ENCODE measurements at places on chromosomes 2 and 18.
A peak's percentile ranks its signal among the peaks of the same experiment; 100 is the strongest.

DNA sequence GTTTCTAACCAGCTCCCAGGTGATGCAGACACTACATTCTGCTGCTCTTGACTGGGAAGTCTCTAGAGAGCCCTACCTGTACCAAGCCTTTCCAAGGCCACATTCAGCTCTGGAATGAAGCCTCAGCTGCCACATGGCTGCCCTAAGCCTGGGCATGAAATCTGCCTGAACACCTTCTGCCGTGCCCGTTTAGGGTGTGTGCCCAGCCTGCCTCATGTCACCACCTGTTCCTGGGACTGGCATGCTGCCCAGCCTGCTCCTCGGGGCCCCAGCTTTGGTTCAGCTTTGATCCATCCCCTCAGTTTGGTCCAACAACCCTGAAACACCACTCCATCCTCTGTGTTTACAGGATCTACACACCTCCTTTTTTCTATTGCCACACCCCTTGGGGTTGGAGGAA lies 210.9 kb downstream of the L3MBTL4 start:
- no peak for DNase-seq

- no peak for DNase-seq
These were observed 45.5 kb upstream of the MSH2 start for GRCh38 chr2:47357483-47357882.

GRCh38 chr2:130336877-130337734 lies 5.6 kb upstream of the IMP4 start:
- peak; percentile 71 for DNase-seq

- no peak for DNase-seq
These were observed 184.8 kb upstream of the SP5 start for GRCh38 chr2:170530284-170530745.

DNA sequence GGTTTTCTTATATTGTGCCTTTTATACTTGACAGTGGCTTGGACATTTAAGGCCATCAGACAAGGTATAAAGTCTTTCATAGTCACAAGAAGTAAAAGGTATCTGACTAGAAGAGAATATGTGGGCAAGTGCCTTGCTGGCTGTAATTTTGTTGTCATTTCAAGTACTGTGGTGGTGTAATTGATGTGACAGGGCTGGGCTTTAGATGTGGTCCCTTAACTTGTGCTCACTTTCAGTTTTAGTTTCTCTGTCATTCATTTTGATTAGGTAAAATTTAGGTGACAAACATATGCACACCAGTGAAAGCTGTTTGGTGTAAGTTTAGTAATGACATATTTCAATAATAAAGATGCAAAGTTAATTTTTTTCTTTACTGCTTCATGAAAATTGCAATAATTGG lies 31.2 kb upstream of the TBR1 start:
- no peak for DNase-seq

DNA sequence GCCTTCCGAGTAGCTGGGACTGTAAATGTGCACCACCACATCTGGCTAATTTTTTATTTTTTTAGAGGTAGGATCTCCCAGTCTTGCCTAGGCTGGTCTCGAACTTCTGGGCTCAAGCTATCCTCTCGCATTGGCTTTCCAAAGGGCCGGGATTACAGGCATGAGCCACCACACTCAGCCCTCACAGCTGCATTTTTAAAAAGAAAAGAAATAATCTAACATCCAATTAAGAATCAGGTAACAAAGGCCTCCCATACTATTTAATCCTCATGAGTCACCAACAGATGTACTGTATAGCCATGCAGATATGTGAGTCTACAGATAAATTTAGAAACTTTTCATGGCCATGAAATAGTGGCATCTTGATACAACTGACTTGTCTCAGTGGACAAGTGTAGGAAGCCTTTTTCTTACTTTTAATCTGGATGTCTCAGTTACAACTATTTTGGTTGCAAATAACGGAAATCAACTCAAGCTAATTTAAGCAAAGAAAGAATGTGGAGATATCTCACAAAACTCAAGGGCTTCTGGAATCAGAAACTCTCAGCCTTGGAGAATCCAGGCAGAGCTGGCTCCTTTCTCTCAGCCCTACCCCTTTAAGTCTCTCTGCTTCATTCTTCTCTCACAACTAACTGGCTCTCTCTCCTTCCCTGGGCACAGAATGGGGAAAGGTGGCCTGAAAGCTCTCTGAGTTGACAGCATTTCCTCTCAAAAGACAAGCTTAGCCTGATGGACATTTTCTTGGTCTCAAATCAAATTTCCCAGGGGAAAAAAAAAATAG lies 12.8 kb upstream of the PPM1B start:
- no peak for DNase-seq

DNA sequence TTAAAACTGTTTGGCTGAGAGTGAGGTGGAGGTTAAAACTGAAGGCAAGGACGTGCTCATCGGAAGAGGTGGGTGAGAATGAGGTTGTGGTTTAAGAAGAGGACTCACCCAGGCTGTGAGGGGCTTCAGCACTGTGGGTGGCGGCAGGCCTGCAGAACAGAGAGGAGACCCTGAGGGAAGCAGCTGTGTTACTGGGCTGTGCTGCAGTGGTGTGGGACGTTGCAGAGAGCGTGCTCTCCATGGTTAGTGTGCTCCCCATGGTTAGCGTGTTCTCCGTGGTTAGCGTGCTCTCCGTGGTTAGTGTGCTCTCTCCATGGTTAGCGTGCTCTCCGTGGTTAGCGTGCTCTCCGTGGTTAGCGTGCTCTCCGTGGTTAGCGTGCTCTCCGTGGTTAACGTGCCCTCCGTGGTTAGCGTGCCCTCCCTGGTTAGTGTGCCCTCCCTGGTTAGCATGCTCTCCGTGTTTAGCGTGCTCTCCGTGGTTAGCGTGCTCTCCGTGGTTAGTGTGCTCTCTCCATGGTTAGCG lies 68.5 kb upstream of the NFATC1 start:
- no peak for DNase-seq

GRCh38 chr2:222576171-222577081 lies 79.5 kb downstream of the FARSB start:
- no peak for DNase-seq

GRCh38 chr18:8972116-8972515 lies 130.4 kb upstream of the NDUFV2 start:
- DNase-seq = no peak

DNA sequence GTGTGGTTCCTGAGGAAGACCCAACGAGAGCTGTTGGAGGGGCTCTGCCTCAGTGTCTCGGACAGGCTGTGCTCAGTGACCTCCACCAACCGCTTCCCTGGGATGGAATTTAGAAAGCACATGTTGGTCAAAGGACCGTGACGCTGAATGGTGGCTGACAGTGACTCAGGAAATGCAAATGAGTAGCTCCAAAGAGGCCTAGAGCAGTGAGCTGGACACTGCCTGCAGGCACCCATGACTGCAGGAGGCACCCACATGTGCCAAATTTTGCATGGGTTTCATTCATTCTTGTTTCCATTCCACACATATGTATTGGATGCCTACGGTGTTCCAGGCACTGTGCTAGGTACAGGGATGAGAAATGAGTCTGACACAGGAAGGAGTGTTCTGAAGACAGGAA lies 46.4 kb downstream of the ACKR3 start:
- no peak for DNase-seq

DNA sequence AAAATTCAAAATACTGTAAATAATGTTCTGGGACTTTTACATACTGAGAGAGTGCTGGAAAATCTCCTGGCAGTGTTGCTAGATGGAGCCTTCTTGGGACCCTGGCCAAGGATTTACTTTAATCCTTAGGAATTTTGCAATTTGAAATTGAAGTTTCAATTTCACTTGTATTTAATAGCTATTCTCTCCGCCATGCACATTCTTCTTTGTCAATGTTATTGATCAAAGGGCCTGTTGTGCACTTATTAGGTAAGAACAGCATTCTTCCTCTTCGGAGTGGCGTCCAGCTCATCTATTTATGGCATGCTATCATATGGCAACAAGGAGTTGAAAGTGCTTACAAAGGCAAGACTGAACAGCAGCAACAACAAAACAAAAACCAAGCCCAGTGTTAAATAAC lies 40.1 kb upstream of the SOS1 start:
- no peak for DNase-seq

DNA sequence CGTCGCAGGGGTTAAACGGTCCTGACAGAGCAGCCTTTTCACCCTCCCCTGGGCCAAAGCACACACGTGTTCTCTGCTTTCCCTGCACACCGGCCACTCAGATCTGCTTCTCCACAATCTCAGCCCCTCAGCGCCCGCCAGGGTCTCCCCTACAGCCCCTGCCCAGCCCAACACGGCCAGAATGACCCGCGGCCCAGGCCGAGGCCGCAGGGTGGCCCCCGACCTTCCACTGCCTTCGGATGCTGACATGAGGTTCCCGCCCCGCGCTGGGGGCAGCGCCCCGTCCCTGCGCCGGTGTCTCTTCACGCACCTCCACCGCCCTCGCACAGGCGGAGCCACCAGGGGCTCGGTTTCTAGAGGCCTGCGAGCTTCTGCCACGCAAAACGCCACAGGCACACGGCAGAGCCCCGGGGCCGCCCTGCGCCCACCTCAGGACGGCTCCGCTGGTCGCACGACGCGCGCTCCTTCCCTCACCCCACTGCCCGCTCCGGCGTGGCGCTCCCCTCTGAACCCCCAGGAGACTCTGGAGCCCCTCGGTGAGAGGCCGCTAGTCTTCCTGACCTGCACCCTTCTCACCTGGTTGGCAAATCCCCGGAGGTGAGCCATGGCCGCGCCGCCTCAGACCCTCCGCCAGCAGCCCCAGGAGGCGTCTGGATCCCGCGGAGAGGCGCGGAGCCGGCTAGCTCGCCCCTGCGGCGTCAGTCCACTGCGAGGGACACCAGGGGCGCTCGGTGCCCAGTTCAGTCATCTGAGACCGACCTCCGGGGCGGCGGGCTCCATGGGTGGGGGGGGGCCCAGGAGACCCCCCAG lies 749 bp downstream of the STK25 start:
- DNase-seq = no peak

- DNase-seq = no peak
These were observed 891.8 kb downstream of the DSC3 start for GRCh38 chr18:30150586-30151250.

DNA sequence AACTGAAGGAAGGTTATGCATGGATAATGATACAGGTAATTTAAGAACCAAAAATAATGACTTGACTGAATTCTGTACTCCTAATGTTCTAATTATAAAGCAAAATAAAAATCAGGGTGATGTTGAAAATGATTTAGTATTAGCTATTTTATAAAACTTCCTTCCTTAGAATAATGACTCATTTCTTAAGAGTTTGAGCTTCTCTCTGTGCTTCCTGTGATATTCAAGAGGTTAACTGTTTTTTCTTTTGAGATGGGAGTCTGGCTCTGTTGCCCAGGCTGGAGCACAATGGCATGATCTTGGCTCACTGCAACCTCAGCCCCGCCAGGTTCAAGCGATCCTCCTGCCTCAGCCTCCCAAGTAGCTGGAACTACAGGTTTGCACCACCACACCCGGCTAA lies 14.8 kb downstream of the HADHA start:
- DNase-seq = no peak

- DNase-seq = no peak
These were observed 697.1 kb upstream of the CELF4 start for GRCh38 chr18:38262661-38263060.

GRCh38 chr2:200397785-200398184 lies 91.3 kb downstream of the SPATS2L start:
- DNase-seq = no peak

DNA sequence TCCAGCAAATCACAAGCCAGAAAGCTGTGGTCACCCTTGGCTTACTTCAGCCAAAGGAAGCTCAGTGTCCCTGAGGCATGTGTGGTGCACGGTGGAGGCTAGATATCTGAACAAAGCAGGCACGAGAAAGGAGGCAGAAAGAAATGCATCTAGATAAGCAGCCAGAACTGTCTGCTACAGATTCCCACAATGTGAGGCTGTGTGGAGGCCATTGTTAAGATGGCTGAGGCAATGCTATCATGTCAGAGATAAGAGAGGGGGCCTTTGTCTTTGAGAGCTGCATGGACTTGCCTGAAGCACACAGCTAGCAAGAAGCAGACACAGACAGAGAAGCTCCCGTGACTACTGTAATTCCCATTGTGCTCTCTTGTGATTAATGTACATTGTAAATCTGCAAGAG lies 110.5 kb upstream of the LYPD6 start:
- DNase-seq = no peak

DNA sequence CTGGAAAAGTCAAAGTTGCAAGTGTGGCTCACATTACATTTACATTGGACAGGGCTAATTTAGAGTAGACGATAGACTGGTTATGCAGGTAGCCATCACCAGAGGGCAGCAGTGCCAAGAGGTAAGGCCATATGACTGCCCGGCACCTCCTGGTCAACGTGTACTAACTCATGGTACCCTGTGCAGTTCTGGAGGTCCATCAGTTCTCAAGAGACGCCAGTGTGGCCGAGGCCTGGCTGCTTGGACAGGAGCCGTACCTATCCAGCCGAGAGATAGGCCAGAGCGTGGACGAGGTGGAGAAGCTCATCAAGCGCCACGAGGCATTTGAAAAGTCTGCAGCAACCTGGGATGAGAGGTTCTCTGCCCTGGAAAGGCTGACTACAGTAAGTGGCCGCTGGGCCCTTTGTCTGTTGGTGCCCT lies 65.8 kb upstream of the EML6 start:
- DNase-seq = no peak

DNA sequence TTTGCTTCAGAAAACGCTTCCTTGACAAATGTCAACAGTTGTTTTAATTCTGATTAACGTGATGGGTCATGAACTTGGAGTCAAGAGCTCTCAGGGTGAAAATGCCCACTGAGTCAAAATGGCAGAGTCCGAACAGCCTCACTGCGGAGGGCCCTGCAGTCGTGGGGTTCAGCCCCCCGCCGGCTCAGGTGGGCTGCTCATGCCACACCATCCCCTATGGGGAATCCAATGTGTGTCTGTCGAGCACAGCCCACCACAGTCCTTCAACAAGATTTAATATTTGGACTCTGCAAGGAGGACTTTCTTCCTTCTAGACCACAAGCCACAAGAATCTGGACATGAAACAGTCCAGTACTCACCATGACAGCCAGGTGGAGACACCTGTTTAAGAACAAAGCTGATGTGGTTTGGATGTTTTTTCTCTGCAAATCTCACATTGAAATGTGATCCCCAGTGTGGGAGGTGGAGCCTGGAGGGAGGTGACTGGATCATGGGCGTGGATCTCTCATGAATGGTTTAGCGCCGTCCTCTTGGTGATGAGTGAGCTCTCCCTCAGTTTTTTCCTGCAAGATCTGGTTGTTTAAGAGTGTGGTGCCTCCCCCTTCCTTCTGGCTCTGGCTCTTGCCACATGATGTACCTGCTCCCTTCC lies 201.0 kb downstream of the NDUFA10 start:
- DNase-seq = no peak

GRCh38 chr2:3265471-3265870 lies 112.1 kb downstream of the EIPR1 start:
- no peak for DNase-seq
